Fibroblast of pulmonary artery (primary cell): ENCODE measurements at places on chromosomes 3 and 15.
A peak's percentile ranks its signal among the peaks of the same experiment; 100 is the strongest.

- DNase-seq = peak; percentile 73
These were observed 29.1 kb downstream of the AAGAB start for GRCh38 chr15:67225336-67225735.

GRCh38 chr3:99439892-99440291 is 198.5 kb upstream of the COL8A1 start:
- DNase-seq = peak; percentile 39

GRCh38 chr15:42102646-42103235 is 8.4 kb upstream of the PLA2G4D start:
- DNase-seq = peak; percentile 36

GRCh38 chr3:32258869-32259268 is 20.4 kb downstream of the CMTM8 start:
- no peak for DNase-seq

- DNase-seq = no peak
These were observed 223.5 kb downstream of the CHST2 start for GRCh38 chr3:143343031-143343430.

DNA sequence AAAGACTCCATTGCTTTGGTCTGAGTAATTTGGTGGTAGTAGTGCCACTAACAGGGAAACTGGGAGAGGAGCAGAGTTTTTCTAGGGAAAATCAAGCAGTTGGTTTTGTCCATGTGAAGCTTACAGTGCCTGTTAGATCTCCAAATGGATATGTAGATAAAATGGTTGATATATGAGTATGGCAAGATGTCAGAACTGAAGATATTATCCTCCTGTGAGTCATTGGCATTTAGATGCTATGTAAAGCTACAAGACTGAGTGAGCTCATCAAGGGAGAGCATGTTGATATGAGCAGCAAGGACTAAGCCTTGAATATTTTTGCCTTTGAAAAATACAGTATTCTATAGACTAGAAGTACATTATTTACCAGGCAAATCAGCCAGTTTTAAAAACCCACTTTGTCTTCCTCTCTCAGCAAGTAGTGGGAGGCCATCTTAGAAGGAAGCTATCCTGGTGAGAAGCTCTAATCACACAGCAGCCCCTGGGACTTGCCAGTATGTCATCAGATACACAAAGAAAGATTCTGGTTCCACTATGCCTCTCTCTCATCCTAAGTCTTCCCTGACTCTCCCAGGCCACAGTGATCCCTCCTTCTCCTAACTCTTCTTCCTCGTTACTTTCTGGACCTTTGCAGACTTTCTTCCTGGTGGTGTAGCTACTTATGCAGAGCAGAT is 77.4 kb upstream of the ANKRD28 start:
- DNase-seq = peak; percentile 30

- DNase-seq = peak; percentile 40
These were observed 57.8 kb downstream of the RIOX2 start for GRCh38 chr3:97914388-97914787.

GRCh38 chr15:66411190-66411589 is 24.5 kb downstream of the MAP2K1 start:
- DNase-seq = no peak
